ENCODE measurements at places on chromosomes 6 and 20.

GRCh38 chr6:51926125-51926524, 161.3 kb downstream of the PKHD1 start:
- no peak for DNase-seq

DNA sequence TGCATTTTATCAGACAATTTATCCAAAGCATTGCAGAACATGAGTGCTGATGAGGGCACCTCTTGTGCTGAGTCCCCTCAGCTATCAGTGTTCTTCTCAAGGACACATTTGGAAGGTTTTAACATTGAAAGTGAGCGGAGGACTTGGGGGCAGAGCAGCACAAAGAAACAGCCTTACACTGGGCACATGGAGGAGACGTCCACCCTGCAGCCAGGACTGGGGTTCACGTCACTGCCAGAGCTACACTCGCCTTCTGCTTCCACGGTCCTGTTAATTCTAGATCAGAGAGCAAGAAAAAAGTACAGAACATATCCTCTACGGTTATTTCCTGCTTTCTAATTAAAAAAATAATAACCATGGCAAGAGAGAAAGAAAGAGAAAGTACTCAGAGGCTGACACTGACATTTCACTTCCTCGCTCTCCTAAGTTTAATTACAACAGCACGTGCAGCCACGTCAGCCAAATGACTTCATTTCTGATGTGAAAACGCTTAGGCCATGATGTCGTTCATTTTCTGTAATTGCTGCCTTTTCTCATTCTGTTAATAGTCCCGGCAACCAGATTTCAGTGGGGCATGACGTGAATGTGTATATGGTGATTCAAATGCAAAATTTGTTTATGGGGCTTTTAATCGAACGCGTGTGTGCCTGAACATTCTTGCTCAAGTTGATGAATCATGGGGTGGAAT, 5.1 kb downstream of the PRND start:
- DNase-seq: peak; percentile 64

DNA sequence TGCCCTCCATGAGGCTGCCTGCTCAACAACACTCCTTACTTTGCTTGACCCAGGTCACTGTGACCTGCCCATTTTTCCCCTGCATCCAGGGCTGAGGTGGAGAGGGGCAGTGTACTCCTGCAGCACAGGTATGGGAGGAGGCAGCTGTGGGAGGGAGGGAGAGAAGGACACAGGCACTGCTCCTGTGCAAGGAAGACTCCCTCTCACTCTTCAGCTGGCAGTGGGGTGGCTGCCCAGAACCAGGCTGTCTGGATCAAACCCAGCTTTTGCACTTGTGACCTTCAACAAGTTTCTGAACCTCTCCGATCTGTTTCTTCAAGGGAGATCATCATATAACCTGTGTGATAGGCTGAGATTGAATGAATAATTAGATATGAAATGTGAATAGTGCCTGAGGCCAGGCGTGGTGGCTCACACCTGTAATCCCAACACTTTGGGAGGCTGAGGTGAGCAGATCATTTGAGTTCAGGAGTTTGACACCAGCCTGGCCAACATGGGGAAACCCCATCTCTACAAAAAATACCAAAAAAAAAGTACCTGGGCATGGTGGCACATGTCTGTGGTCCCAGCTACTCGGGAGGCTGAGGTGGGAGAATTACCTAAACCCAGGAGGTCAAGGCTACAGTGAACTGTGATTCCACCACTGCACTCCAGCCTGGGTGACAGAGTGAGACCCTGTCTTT, 14.1 kb downstream of the TGIF2 start:
- no peak for DNase-seq

DNA sequence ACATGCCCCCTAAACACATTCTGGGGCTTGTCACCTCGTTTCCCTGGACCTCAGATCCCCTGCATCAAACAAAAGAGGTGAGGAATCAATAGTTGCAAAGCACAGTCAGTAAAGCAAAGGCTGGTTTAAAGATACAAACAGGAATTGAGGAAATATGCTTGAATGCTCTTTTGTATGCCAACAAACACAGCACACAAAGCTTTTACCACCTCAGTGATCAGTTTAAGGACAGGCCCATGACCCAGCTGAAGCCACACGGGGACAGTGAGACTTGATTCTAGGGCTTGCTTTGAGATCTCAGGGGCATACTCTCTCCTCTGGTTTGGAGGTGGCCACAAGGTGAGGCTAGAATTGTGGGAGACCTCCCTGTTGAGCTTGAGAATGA, 182.9 kb upstream of the CST7 start:
- no peak for DNase-seq

DNA sequence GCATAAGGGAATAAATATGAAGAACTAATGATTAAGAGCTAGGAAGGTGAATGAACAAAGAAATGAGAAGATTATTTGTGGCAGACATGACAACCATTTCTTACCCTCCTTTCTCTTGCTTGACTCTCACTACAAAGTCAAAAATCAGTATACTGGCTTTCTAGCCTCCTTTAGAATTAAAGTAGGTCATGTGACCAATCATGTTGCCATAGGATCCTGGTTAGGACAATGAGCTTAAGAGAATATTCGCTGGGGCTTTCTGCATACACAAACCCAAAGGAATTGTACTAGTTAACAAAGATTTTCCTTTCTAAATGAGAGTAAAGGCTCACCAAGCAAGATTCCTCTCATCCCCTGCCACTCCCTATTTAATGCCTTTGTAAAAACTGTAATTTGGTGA, 76.0 kb upstream of the ID4 start:
- DNase-seq: no peak

DNA sequence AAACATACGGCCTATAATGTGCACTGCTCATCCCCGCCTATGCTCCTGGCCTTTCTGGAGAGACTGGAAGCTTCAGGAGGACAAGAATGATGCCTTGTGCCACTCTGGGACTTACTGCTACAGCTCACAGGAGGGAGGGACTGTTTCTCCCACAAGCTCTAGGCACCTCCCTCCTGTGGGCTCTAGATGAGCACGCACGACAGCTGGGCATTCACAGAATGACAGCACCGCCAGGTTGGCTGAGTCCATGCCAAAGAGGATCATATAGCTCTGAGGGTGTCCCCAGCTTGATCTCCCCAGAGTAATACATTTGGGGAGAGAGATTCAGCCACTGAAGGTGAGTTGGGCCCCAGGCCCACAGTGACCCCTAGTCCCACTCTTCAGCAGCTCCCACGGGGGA, 10.1 kb upstream of the PGC start:
- DNase-seq: no peak

DNA sequence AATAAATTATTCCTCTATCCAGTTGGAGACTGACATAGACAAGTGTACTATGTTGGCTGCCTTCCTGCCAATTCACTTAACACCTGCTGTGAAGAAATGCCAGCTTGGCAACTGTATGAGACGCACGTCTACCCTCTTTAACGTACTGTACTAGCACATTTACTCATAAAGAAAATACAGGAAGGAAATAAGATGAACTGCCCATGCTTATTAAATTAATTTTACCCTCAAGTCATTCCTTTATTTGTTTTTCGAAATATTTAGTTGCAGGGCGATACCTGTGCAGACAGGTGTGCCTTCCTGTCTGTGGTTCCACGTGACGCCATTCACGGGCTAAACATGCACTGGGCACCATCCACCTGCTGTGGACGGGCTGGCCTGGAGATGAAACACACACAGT, 52.0 kb downstream of the PSMG4 start:
- DNase-seq: no peak

DNA sequence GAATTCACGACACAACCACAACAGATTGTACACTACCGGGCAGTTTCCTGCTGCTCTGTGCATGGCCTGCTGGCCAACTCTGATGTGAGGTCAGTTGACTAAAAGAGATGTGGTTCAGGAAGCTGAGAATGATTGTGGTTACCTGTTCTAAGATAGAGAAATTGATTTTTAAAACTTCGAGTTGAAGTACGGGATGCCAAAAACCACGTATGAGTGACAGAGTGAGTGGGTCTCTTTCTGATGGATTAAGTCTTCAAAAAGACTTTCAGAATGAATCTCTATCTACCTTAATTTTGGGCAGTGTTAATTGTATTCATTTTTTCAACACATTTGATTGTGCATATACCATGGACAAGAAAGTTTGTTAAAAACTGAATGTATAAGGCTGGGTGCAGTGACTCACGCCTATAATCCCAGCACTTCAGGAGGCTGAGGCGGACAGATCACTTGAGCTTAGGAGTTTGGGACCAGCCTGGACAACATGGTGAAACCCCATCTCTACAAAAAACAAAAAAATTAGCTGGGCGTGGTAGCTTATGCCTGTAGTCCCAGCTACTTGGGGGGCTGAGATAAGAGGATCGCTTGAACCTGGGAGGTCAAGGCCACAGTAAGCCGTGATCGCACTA, 121.2 kb downstream of the SGK1 start:
- DNase-seq: no peak

- no peak for DNase-seq
These were observed 19.7 kb upstream of the UTRN start for GRCh38 chr6:144265390-144265789.

GRCh38 chr6:912871-913835, 220.2 kb upstream of the EXOC2 start:
- DNase-seq: no peak

DNA sequence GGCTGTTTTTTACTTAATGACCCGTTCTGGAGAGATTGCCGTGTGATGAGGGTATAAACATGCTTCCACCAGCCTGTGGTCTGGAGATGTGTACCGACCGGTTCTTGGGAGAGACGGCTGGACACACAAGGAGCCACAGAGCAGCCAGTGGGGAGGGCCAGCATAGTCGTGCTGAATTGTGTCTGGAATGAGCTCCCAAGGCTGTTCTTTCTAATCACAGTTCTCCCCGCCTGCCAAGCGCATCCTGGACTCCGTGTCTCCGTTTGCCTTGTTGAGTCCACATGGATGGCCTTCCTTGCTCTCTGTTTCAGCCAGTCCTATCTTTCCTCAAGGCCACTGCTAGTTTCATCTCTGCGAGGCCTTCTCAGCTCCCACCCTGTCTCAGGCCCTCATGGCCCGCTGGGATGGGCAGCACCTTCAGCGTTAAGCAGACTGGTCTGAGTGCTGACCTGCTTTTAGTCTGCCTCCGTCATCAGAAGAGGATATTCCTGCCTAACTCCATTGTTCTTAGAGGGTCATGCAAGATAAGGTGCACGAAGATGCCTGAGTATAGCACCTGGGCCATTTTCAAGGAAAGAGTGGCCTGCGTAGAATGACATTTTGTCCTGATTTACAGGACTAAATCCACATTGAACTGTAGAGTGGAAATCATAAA, 20.6 kb downstream of the MANBAL start:
- no peak for DNase-seq

- no peak for DNase-seq
These were observed 6.7 kb downstream of the TGM3 start for GRCh38 chr20:2302384-2303060.

DNA sequence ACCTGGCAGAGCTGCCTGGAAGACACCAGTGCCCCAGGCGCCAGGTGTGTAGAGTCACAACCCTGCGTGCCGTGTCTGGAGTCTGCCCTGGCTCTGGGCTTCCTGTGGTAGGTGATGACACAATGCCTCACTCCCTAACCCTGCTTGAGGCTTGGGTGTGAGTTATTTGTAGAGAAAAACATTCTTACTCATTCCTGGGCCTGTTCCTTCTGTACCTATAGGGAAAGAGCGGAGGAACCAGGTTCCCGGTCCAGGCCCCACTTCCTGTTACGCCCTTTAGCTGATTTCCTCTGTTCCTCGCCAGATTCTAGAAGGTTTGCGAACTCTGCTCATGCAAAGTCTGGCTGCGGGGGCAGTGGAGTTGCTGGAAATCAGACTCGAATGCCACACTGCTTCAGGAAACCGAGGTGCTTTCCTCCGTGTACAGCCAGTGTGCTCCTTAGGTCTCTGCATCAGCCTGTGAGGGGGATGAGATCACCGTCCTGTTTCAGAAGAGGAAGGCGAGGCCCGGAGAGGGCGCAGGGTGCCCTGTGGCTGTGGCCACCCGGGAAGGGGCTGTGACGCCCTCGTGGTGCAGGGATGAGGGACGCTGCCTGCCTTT, 67.1 kb upstream of the DUSP22 start:
- DNase-seq: peak; percentile 41

DNA sequence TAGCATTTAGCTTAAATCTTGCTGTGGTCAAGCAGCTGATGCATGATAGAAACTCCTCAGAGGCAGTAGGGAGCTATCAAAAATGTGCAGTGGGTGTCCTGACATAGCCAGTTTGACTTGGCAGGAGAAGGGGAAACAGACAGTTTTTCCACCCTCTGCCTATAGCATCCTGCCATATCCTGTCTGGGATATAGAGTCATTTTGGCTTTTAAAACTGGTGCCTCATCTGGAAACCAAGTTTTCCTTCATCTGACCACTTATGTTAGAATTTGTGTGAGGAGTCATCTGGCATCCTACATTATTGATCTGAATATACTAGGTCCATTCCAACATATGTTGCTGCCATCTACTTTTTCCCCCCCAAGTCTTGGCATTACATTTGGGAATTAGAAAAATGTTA, 284.1 kb downstream of the CD109 start:
- DNase-seq: no peak

GRCh38 chr6:162063666-162064065, 663.9 kb downstream of the PRKN start:
- DNase-seq: no peak

DNA sequence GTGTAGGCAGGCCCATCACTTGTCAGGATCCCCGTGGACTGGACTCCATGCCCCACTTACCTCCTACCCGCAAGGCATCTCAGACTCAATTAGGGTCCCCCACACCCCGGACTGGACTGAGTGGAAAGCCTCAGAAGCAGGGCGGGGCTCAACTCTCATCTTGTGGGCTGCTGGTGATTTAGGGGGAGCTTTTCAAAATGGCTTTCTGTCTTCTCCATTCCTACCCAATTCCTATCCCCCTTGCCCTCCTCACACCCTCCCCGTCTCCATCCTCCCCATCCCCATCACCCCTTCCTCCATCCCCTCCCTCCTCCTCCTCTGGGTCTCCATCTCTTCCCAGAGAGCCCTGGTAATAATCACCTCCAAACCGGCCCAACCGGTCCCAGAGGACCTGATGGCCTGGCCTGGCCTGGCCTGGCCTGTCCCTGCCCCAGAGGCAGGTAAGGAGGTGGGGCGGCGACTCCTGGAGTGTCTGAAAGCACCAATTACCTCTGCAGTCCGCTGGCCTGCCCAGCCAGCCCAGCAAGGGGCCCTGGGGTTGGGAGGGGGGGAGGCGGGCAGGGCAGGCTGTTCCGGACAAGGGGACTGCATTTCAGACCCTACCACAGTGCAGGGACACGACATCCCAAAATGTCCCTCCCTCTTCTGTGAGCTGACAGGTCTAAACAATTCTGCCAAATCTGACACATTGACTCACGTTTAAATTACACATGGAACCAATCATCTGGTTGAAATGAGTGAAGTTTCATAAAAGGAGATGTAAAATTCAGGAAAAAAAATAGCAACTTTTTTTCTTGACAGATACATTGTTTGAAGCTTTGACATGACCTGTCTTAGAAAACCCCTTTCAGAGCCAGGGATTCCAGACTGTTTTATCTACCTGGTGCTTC, 24.8 kb downstream of the MAFB start:
- DNase-seq: no peak

- DNase-seq: no peak
These were observed 1.8 kb upstream of the PRR18 start for GRCh38 chr6:166309977-166310376.

DNA sequence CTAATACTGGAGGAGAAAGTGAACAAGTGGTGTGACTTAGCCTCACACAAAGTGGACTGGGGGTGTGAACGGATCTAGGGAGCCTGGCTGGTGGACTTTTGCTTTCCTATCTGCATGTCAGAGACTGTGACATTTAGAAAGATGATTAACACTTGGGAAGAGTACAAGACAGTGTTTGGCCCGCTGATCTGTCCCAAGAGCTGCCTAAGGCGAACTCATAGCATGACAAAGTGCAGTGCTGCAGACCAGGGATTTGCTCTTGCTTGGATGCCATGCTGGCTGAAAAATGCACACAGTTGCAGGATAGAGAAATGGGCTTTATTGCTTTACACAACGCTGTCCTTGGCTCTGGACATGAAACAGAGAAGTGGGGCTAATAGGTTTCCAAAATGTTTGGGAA, 386.0 kb upstream of the MAN1A1 start:
- DNase-seq: no peak

Measured in CD4-positive, alpha-beta T cell treated with Interleukin-17A for 1 hour (primary cell).